Right ventricle myocardium superior (tissue), 1 donor: ENCODE measurements at places on chromosomes 4 and X.

- no peak for DNase-seq
Measured at GRCh38 chrX:19795307-19795706, 92.1 kb downstream of the SH3KBP1 start.

GRCh38 chr4:64584981-64585557, 175.8 kb upstream of the TECRL start:
- DNase-seq, result no peak

DNA sequence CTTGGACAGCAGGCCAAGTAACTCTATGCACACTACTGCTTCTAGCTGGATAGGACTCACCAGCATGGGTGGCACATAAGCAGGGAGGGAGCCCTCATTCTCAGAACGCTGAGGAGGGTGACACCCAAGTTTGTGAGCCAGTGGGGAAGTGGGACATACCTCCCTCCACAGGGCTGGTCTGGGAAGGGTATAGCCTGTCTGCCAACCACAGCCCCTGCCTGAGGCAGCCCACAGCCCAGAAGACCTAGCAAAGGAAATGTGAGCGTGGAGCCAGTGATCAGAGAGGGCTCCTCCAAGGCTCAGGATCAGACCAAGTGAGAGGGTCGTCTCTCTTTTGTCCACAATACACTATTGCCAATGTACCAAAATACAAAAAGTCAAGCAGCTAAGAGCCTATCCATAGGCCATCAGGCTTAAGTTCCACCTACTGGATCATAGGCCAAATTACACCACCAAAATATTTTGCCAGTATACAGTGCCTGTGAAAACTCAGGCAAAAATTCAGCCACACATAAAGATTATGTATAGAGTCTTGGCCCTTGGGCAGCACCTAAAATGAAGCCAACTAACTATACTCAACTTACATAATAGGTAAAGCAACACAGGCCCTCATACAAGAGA, 1203.1 kb downstream of the PCDH18 start:
- DNase-seq, result no peak

- DNase-seq, result no peak
Measured at GRCh38 chr4:166777760-166778159, 456.5 kb downstream of the SPOCK3 start.

- DNase-seq, result no peak
Measured at GRCh38 chr4:108903464-108904221, 140.8 kb upstream of the ETNPPL start.

DNA sequence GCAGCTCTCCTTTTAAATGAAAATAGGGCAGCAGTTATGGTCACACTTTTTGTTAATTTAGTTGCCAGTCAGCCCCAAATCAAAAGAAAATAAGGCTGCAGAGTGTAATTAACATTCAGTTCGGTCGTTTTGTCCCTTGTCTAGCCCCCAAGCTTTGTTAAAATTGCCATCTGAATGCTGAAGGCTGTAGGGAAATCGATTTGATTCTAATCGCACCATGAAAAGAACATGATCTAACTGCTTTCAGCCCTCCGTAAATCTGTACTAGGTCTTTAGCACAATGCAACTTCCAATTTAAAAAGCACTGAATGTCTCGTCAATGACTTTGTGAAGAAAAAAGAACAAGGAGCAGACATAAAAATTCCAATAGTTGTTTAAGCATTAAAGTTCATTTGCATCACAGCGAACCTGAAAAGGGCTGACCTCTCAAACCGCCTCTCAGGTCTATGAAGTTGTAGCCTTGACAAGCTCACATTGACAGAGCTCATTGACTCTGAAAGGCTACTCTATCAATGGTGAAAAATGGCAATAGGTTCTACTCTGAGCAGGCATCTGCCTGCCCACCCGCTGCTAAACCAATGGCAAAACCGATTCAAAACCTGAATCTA, 48.9 kb downstream of the CHIC2 start:
- no peak for DNase-seq

GRCh38 chrX:22004866-22005265, 27.3 kb upstream of the PHEX start:
- DNase-seq, result no peak

DNA sequence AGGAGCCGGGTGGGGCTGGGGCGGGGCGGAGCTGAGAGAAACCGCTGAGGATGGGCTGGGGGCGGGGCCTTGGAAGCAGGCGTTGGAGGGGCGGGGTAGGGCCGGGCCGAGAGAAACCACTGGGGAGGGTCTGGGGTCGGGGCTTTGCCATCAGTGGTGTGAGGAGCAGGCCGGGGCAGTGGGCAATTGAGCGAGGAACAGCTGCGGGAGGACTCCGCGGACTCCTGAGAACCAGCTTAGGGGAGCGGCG, 1.3 kb upstream of the EOLA2 start:
- DNase-seq, result no peak

- no peak for DNase-seq
Measured at GRCh38 chr4:82256718-82257117, 117.1 kb downstream of the HNRNPD start.

DNA sequence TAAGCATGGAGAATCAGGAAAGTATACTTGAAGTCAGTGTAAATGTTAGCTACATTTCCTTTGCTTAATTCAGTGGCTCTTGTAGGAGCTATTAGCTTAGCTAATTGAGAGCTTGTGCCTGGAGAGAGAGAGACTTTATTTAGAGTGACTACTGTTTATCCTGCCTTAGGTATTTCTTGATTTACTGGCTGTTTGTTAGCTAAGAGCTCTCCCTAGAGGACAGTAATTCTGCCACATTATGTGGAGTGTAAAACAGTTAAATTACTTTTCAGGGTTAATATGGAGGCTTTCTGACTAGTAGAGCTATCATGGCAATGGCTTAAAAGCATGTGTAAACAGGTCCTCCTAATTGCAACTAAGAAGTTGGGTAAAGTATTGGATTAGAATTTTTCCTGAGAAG, 306.5 kb upstream of the TECRL start:
- DNase-seq, result no peak

DNA sequence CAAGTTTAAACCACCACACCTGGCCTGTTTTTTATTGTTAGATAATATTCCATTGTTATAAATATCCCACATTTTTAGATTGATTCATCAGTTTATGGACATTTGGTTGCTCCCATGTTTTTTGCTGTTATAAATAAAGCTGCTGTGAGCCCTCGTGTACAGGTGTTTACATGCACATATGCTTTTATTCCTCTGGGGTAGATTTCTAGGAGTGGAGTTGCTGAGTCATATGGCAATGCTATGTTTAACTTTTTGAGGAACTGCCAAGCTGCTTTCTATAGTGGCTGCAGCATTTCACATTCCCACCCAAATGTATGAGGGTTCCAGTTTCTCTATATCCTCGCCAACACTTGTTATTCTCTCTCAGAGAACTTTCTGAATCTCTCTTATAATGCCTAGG, 90.5 kb downstream of the TBL1X start:
- no peak for DNase-seq

- peak; percentile 69 for DNase-seq
Measured at GRCh38 chrX:150508451-150509367, 59.7 kb upstream of the MTM1 start.

- no peak for DNase-seq
Measured at GRCh38 chr4:13588954-13589353, 38.6 kb downstream of the BOD1L1 start.

DNA sequence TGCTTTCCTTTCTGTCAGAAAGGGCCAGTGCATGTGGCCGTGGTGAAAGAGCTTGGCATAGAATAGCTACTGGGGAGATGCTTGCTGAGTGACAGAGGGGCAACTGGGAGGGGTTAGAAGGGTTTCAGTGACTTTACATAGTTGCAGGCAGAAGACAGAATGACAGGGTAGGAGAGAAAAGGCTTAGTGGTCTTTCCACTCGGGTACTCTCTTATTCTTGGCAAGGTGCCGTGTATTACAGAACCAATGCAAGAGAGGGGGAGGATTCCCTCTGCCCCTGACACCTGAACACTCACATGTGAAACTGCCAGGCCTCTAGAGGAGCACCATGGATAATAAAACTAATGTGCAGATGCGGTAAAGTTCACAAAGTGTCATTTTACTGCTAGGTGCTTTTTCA, 228.2 kb downstream of the MGST2 start:
- no peak for DNase-seq

DNA sequence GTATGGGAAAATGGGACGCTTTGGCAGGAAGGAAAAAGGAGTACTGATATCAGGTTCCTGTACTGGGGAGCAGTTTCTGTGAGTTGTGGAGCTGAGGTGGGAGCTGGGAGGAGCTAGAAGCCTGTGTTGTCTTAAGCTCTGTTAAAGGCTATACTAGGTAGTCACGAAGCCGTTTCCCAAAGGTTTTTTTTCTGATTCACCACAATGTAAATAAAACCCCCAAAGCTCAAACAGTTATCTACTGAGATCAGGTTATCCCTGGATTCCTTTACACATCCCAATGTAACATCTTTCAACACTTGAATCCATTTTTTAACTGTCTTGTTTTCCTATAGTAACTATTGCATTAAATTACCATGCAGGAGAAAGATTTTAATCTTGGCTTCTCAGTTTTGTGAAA, 297.4 kb upstream of the SFRP2 start:
- no peak for DNase-seq

DNA sequence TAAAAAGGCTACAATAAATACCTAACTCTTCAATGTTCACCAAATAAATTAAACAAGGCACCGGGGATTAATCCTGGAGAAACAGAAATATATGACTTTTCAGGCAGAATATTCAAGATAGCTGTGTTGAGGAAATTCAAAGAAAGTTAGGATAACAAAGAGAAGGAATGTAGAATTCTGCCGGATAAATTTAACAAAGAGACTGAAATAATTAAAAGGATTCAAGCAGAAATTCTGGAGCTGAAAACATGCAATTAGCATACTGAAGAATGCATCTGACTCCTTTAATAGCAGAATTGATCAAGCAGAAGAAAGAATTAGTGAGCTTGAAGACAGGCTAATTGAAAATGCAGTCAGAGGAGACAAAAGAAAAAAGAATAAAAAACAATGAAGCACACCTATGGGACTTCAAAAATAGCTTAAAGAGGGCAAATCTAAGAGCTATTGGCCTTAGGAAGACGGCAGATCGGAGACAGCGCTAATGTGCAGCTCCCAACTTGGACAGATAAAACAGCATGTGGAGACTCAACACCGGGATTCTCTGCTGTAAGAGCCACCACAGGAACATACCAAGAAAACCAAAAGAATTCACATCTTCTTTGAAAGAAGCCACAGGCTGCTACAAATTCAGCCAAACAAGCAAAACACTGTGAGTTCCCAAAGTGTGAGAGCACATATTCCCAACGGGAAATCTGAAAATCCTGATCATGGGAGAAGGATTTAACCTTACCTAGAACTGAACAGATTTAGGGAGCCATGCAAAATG, 1290.9 kb downstream of the PCDH18 start:
- DNase-seq, result no peak

DNA sequence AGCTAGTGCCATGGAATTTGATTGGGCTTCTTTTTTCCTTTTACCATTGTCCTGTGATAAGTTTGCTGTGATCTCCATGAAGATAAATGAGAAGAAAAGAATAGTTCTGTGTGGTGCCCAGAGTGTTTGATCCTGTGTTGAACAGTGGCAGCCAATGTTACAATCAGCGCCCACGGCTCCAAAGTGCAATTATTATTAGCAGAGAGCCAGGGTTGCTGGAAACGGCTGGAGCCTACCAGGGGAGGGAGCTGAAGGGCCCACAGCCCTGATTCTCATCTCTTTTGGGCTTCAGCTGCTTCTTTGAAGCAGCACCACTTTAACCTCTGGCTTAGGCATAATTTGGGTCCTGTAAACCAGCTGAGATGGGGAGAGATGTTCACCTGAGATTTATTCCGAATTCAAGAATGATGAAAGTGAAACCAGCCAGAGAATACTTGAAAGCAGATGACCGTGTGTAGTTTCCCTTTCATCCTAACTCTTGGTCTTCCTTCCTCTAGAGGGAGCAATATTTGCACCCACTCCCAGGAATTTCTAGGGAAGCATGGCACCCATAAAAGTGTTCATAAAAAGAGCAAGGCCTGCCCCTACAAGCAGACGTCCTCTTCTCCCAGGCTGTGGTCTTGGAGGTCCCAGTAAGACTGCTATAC, 298.3 kb downstream of the EVC2 start:
- DNase-seq, result no peak

DNA sequence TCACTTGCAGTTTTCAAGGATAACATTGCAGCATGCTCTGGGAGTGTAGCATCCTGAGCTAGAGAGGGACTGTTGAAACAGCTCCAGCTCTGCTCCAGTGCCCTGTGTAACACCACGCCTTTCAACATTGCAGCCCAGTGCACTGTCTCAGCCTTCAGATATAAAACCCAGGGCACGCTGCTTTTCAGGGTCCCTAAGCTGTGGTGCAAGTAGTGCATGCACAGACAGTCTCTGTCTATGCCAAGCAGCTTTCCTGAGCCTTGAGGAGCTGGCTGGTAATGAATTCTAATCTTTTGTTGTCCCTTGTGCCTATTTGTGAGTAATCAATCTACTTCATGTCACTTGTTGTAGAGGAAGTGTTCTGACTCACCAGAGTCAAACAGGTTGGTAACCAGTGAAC, 897.0 kb downstream of the ARAP2 start:
- DNase-seq, result no peak

GRCh38 chr4:99462875-99463464, 27.8 kb upstream of the ADH7 start:
- DNase-seq, result peak; percentile 45

GRCh38 chrX:53048169-53049126, at the start of gene GPR173:
TSS of gene GPR173 (plus strand) at chrX:53048789. CDS start at chrX:53076622, 27,833 bp downstream.
- DNase-seq, result peak; percentile 67

GRCh38 chr4:127505203-127505602, 127.6 kb upstream of the INTU start:
- no peak for DNase-seq

DNA sequence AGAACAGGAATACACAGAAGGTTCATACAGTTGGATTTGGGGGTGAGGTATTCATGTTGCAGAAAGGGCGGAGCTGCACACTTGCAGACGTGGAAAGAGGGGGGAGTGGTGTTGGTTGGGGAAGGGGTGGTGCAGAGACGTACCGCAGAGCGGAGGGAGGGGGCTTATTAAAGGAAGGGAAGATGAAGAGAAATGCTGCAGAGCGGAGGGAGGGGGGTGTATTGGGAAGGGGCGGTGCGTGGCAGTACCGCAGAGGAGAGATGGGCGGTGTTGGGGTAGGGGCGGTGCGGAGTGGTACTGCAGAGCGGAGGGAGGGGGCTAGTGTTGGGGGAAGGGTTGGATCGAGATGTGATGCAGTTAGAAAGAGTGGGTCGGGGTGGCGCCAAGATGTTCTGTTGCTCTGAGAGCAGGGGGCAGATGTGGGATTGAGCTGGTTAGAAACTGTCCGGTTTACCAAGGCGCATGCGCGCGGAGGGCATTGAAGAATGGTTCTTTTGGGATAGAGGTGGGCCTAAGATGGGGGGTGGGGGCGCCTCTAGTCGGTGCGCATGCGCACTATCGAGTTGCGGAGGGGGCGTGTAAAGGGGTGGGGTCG, 900 bp downstream of the TRO start:
- DNase-seq, result peak; percentile 64

DNA sequence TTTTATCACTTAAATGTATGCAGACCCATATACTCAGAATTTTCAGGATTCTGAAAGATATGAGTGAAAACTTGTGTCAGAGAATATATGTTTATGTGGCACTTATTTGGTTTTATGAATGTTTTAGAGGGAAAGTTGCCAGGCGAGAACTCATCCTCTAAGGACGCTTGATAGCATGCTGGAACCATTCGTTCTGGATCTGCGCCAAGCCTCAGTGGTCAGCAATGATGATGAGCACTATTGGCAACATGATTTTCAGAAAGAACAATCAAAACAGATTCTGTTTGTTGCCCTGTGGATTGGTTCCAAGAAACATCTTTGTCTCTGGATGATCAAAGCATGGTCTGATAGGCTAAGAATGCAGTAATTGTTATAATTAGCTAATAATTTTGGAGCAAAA, 32.1 kb upstream of the RAPGEF2 start:
- no peak for DNase-seq
